ENCODE measurements at places on chromosomes 3 and 15.
A peak's percentile ranks its signal among the peaks of the same experiment; 100 is the strongest.

- peak; percentile 30 for DNase-seq
Observed at GRCh38 chr3:127277561-127277960, 10.3 kb downstream of the PRR20G start.

GRCh38 chr15:33729653-33730052 is 238.6 kb upstream of the CHRM5 start:
- DNase-seq = no peak

GRCh38 chr15:98684436-98684835 is 36.1 kb downstream of the IGF1R start:
- peak; percentile 86 for DNase-seq

- DNase-seq = peak; percentile 4
Observed at GRCh38 chr3:185081521-185081920, 71.3 kb downstream of the C3orf70 start.

- DNase-seq = no peak
Observed at GRCh38 chr3:38163117-38163840, 2.1 kb upstream of the OXSR1 start.

DNA sequence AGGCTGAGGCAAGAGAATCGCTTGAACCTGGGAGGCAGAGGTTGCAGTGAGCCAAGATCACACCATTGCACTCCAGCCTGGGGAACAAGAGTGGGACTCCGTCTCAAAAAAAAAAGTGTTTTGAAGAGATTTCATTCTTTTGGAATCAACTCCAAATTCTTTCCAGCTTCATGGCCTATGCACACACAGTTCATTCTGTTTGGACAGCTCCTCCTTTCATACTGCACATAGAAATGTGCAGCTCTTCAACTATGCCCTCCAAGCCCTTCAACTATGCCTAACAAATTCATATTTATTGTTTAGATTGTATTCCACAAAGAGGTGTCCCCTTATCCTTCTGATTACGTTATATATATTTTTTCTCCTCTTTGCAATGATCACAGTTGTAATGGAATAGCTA is 4.2 kb downstream of the TP53BP1 start:
- no peak for DNase-seq

DNA sequence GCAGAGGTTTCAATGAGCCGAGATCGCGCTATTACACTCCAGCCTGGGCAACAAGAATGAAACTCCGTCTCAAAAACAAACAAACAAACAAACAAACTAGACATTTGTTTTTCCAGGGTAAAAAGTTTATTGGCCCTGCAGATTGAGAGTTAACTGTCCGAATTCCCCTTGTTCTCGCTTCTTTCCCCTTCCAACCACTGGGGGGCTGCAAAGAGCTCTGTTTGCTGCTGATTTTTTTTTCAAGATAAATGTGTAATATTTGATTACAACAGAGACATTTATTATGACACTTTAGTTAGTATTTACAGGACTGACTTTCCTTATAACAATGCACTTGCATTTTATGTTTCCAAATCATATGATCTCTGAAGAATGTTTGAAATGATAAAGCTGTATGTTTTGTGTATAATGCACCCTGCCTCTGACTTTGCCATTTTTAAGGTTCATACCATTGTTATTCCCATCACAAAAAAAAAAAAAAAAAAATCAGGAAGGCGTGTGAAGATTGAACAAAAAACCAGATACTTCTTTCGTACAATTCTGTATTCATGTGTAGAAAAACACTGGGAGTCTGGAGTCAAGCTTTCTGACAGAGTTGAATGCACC is 2.8 kb downstream of the CLSTN2 start:
- peak; percentile 49 for DNase-seq

GRCh38 chr3:133937756-133938601 is 42.3 kb upstream of the RAB6B start:
- DNase-seq = peak; percentile 95

DNA sequence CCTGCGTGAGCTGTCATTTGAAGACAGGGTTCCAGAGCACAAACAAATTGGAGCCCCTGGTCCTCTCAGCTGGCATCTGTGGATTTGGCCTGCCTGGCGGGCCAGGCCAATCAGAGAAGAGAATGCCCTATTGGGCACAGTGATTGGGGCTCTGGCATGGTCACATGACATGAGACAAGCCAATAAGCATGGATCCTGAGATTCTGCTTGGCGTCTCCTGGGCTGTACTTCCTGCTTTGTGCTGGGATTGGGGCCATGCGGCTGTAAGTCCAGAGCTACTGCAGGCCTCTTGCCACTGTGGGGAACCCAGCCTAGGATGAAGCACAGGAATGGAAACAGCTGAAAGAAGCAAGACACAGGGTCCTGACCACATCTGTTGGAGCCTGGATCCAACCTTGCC is 121.4 kb downstream of the FBLN2 start:
- DNase-seq = no peak

- DNase-seq = peak; percentile 93
Observed at GRCh38 chr15:41544650-41545015, 576 bp upstream of the RPAP1 start.

GRCh38 chr15:50880651-50881114 is 27.8 kb upstream of the AP4E1 start:
- peak; percentile 93 for DNase-seq

- no peak for DNase-seq
Observed at GRCh38 chr3:124035463-124036121, 43.7 kb upstream of the ROPN1 start.

GRCh38 chr3:7536921-7537320 is 676.0 kb downstream of the GRM7 start:
- no peak for DNase-seq

- no peak for DNase-seq
Observed at GRCh38 chr15:72173864-72174550, 23.6 kb downstream of the GRAMD2A start.

GRCh38 chr3:127221446-127222035 is 28.6 kb downstream of the PRR23E start:
- no peak for DNase-seq

DNA sequence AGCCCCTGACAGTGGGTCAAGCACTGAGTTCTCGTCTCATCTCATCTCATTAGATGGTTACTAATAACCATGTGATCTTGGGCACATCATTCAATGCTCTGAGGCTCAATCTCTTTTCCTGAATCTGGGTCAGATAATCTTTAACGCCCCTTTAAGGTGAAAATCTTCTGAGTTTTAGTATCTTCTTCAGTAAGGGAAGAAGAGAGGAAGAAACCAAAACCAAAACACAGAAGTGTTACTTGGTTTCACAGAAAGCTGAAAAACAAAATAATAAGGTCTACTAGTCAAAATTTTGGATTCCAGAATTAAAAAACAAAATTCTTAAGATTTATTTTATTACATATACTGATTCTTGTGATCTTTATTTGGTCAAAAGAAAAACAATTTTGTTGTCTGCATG is 78.2 kb downstream of the CLASP2 start:
- no peak for DNase-seq

- DNase-seq = no peak
Observed at GRCh38 chr15:71472566-71472965, 337.8 kb upstream of the NR2E3 start.

GRCh38 chr3:179452176-179452564 is 900 bp upstream of the GNB4 start:
- peak; percentile 64 for DNase-seq

DNA sequence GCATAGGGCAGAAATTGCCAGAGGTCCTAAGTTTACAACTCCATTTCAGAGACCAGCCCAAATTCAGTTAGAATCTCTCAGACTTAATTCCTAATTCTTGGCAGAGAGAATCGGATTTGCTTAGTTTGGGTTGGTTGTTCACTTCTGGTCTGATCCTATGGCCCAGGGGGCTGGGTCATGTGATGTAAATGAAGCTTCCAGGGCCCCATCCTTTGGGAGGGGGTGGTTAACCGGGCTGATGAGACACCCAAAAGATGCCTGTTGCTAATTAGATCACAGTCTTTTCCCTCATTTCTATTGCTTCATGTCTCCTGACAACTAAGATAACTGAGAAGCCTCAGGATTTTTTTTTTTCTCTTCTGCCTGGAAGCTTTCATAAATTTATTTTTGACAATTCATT is 11.1 kb upstream of the ZNF620 start:
- no peak for DNase-seq

DNA sequence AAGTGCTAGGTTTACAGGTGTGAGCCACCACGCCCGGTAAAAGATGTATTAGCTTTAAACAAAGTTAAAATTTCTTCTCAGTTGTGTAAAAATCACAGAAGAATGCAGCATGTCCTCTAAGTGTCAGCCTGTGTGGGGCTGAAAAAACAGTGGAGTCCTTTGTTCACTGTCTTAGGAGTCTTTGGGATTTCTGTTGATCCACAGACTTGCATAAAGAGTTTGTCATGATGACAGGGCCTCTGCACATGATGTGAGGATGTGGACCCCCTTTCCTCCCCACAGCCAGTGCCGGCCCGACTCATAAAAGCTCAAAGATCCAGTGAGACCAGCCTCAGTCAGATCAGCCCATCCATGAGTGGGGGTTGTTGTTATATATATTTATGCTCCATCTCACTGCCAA is 49.0 kb upstream of the GOLGA8J start:
- DNase-seq = no peak

DNA sequence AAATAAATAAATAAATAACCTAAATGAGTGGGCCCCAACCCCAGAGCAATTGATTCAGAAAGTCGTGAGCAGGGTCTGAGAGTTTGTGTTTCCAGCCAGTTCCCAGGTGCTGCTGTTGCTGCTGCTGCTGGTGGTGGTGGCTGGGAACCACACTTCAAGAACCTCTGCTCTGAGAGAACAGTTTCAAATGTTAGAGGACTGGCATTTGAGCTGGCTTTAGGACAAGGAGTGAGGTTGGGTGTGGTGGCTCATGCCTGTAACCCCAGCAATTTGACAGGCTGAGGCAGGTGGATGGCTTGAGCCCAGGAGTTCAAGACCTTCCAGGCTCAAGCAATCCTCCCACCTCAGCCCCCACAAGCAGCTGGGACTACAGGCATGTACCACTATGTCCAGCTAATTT is 123.1 kb upstream of the UBE2E1 start:
- no peak for DNase-seq

DNA sequence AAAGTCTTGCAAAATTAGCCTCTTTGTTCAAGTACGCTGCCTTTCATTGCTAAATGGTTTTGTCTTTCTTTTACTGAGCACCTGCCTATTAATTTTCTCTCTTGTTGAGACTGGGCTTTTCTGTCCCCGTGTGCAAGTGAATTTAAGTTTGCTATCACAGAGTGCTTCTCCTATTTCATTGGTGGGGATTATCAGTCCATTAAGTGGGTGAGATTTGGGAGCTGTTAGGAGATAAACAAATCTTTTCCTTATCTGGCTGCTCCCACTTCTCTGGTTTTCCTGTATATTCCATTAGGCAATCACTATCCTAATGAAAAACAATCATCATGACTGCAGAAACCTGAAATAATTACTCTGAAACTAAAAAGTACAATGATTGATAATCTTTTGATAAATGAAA is 254.2 kb downstream of the NR1D2 start:
- DNase-seq = no peak

DNA sequence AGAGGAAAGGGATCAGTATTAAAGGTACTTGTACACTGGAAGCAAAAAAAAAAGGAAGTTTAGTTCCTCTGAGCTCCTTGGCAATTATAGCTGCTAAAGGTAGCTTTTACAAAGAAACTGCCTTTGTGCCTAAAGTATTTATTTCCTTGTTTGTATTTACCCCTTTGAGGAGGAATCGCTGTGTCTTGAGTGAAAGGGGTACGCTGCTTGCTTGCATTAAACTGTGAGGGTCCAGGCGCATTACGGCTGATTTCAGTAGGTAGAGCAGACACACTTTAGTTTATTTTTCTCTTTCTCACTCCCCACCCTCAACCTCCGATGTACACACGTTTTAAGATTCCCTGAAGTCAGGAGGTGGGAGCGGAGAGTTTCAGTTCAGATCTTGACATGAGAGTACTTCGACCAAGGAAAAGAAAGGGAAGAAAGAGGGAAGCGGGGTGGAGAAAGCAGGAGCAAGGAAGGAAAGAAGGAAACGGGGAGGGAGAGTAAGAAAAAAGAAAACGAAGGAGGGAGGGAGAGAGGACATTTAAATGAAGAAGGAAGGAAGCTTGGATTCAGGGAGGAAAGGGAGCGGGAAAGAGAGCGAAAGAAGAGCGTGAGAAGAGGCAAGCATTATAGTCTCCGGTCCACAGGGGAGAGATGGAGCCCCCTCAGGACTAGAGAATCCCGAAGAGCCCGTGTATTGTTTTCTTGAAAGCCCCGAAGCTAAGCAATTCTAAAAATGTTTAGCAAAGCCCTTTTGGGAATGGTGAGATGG is 1.2 kb upstream of the MME start:
- no peak for DNase-seq

DNA sequence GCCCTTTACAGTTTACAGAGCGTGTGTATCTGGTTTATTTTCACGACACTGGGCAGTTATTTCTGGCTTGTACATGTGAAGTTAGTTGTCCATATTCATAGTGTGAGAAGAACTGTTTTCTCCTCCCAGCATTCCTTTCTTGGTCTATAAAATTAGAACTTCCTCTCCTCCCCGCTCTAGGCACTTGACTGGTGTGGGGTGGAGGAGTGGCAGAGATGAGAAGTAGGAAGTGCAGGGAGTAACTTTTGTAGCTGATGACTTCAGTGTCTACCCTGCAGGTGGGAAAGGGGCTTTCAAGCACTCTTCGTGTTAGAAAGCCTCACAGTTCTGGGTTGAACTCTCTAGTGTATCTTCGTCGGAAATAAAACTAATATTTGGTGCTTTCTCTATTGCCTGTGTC is 13.4 kb downstream of the APOD start:
- DNase-seq = no peak

- DNase-seq = no peak
Observed at GRCh38 chr3:186648851-186649250, 8.7 kb downstream of the FETUB start.

GRCh38 chr3:127162947-127163645 is 29.8 kb upstream of the PRR23E start:
- no peak for DNase-seq

GRCh38 chr3:22045882-22046281 is 294.9 kb upstream of the ZNF385D start:
- DNase-seq = no peak

GRCh38 chr3:11331101-11331500 is 58.9 kb downstream of the ATG7 start:
- DNase-seq = peak; percentile 37

GRCh38 chr15:22806664-22807063 is 20.2 kb downstream of the NIPA1 start:
- DNase-seq = no peak

DNA sequence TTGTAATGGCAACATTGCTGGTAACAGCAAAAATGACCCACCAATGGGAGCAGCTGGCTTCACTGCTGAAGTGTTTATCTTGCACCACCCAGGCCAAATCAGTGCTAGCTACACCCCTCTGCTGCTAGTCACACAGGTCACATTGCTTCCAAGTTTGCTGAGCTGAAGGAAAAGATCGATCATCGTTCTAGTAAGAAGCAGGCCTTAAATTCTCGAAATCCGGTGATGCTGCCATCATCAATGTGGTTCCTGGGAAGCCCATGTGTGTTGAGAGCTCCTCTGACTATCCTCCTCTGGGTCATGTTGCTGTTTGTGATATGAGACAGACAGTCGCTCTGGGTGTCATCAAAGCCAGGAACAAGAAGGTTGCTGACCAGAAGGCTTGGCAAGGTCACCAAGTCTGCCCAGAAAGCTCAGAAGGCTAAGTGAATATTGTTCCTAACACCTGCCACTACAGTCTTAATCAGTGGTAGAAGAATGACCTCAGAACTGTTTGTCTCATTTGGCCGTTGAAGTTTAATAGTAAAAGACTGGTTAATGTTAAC is 21.2 kb downstream of the TM4SF4 start:
- DNase-seq = no peak

GRCh38 chr3:24278543-24278942 is 216.1 kb downstream of the THRB start:
- DNase-seq = peak; percentile 60

- no peak for DNase-seq
Observed at GRCh38 chr15:62472616-62473299, 307.7 kb upstream of the C2CD4B start.

Data from AG10803 (cell line).